Right lung (tissue), 10 donors: ENCODE measurements at places on chromosomes 2 and 18. TPM values are rescaled to one million over a fixed set of nuclear protein-coding genes. Genes with fewer than 3 reads are reported as not detected.

CRYGD gene
- polyA plus RNA-seq: not detected

GRCh38 chr2:179860255-179861026 lies 971 bp downstream of the ZNF385B start:
- no peak for DNase-seq

- DNase-seq: no peak
Observed at GRCh38 chr2:189092936-189093335, 86.6 kb downstream of the COL5A2 start.

GRCh38 chr2:85137156-85137555 lies 4.0 kb downstream of the TCF7L1 start:
- no peak for DNase-seq

DNA sequence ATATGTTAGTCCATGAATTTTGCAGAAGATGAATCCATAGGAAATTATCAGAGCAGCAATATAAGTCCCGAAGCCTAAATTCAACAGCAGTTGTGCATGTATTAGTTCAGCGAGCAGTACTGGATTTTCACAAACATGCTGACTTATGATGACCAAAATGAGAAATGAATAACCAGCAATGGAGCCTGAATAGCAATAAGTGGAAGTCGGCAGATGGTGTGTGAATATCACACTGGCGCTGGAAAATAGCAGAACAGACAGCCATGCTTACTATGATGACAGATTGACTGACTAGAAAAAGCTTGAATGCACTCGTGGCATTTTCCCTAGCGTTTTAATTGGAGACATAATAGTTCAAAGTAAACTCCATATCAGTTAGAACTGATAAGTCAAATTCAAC lies 1114.5 kb downstream of the DSC3 start:
- DNase-seq: no peak

GRCh38 chr2:231300020-231300721 lies 95.3 kb upstream of the B3GNT7 start:
- DNase-seq: peak; percentile 42

ZSWIM2 gene
- not detected for polyA plus RNA-seq

MC5R gene
- not detected for polyA plus RNA-seq

GRCh38 chr2:36337354-36337753 lies 18.2 kb upstream of the CRIM1 start:
- DNase-seq: no peak

- DNase-seq: no peak
Observed at GRCh38 chr2:240936106-240936505, 30.0 kb downstream of the CROCC2 start.
